MV-4-11 (cell line): ENCODE measurements at places on chromosomes 5 and 9.

DNA sequence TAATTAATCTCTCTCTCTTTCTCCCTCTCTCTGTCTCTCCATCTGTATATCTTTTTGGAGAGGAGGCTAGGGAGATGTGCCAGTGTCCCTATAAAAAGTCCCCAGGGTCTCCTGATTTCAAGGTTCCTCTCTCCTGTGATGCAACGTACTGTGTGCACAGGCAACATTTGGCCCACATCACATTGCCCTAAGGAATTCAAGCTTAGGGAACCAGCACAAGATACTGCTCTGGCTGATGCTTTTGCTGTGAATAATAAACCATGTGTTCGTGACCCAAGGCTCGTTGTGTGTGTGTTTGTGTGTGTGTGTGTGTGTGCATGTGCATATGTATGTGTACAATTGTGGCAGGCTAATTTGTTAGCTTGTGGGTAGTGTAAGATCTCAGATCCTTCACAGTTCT is 9.7 kb downstream of the SPATA9 start:
- no peak for DNase-seq

DNA sequence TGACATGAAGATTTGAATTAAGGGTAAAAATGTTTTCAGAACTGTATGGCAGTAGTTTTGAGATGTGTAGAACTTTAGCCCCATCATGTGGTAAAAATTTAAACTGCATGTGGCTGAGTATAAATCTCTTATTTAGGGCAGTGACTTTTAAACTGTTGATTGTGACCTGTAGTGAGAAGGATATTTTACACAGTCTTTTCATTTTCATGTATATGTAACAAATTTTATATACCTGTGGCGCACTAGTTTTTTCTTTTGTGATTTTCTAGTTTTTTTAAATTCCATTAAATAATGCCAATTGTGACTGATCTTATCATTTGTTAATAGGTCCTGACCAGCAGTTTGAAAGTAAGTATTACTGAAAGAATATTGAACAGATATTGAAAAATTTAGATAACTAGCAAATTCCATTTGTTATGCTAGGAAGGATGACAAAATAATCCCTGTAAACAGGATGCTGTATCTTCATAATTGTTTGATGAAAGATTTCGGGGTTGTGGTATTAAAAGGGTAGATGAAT is 47.2 kb downstream of the GPBP1 start:
- DNase-seq, result peak; percentile 58

- DNase-seq, result no peak
Observed at GRCh38 chr9:99180662-99181061, 41.1 kb downstream of the ALG2 start.

GRCh38 chr9:125758986-125759763 is 12.0 kb downstream of the PBX3 start:
- DNase-seq, result peak; percentile 95

GRCh38 chr5:80141147-80141671 is 106.1 kb downstream of the THBS4 start:
- DNase-seq, result peak; percentile 91

DNA sequence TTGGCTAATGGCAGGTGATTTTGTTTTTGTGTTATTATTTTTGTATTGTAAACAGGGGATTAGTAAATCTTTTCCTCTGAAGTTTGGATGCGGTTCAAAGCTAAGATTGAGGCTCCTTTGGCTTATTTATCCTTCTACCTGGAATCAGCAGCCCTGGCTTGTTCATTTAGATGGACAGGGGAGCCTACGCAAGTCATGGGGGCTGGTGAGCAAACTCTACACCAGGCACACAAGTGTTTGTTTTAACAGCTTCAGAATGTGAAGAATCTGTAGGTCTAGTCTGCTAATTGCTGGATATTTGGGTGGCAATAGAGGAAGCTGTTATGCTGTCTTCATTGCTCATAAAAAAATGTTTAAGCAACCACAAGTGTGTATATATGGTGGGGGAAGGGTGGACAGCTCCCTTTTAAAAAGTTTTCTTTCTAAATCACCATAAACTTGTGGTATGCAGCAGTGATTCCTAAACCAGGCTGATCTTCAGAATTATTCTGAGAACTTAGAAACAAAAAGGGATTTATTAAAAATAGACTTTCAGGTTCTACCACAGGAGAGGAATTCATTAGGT is 20.7 kb downstream of the ZNF462 start:
- DNase-seq, result peak; percentile 16

DNA sequence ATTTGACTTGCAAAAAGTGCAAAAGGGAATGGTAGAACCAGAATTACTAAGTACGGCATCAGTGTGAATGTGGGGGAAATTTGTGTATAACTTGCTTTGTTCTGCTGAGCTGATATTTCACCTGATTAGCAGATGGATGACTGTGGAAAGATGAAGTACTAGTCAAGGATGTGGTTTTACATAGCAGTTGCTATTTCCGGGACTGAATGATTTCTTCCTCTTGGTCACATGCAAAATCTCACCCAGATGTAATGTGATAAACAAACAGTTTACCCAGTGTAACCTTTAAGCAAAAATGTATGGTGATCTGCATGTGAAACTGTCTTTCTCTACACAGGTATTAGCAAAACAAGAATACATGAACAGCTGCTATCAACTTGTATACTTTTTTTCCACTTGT is 46.1 kb downstream of the DCP2 start:
- no peak for DNase-seq

- no peak for DNase-seq
Observed at GRCh38 chr9:137429974-137430722, 7.0 kb downstream of the NOXA1 start.

DNA sequence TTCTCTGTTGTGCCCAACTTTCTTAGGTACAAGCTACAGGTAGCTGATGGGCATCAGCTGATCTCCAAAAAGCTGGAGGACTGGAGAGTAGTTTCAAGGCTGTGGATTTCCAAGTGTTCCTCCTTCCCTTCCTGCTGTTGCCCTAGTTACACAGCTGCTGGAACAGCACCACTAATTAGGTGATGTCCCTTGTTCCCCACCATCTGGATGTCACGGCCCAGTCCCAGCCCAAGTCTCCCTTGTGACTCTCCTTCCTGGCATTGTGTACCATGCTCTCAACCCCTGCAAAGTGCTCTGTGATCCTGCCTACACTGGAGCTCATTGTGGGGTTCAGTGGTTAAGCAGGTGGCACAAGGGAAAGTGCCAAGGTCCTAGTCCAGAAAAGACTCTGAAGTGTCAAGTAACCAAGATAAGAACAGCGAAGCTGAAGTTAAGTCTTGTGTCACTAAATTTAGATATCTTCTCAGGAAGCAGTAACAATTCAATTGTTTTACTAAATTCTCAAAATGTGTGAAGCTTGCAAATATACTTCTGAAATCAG is 604.5 kb downstream of the ISL1 start:
- no peak for DNase-seq

DNA sequence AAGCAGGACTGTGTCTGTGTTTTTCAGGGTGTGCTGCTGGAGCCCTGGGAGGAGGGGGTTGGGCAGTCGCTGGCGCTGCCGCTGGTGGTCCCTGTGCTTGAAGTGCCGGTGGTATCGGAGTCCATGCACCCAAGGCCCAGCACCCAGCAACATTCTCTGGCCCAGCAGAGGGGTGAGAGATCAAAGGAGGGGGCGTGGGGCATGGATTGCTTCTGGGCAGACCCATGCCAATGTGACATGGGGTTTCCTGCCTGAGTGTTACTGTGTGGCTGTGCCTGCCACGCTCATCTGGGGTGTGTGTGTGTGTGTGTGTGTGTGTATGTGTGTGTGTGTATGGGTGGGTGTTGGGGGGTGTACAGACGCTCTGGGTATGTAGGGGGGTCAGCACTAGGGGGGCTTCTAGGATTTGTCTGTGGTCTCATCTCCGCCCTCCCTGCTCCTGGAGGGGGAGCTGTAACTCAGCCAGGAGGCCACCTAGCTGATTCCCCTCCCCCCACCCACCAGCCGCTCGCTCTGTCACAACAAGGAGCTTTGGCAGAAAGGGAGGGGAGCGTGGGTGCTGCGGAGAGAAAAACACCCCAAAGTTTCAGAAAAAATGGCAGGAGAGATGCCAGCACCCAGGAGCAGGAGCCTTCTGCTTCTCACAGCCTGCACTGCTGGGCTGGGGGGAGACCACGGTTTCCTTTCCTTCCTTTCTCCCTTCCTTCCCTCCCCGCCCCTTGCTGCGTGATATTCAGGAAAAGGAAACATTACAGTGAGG is 35.9 kb upstream of the HSPA9 start:
- DNase-seq, result no peak

DNA sequence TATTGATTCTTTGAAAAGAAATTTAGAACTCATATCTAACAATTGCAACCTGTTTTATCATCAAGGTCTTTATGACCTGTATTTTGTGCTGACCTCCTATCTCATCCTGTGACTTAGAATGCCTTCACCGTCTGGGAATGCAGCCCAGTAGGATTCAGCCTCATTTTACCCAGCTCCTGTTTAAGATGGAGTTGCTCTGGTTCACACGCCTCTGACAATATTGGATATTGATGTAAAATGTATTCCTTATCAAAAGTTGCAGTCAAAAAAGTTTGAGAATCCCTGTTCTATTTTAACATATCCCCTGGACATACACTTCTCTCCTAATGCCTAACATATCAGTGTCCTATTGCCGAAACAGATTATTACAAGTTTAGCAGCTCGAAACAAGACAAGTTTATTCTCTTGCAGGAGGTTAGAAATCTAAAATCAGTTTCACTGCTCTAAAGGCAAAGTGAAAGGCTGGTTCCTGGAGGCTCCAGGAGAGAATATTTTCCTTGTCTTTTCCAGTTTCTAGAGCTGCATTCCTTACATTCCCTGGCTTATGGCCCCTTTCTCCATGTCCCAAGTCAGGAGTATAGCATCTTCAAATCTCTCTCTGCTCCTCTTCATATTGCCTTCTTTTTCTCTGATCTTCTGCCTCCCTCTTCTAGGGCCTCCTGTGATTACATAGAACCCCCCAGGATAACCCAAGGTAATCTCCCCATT is 31.5 kb upstream of the LVRN start:
- DNase-seq, result no peak

GRCh38 chr5:9865574-9865973 is 235.4 kb upstream of the TAS2R1 start:
- DNase-seq, result no peak

GRCh38 chr5:128135286-128135685 is 51.7 kb downstream of the SLC12A2 start:
- DNase-seq, result no peak

DNA sequence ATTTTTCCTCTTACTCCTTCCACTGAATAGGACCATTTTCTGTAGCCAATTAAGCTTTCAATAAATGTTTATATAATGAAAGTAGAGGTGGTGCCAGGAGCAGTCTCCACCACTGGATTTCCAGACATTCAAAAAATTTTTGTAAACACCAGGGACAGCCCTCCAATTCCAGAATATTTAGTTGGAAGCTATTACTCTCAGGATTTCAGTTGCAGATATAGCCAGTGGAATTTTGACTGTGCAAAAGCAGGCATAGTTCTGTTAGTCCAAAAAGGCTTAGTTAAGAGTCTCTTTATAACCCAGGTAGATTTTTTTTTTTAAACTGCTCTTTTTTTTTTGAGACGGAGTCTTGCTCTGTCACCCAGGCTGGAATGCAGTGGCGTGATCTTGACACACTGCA is 138.1 kb upstream of the DMRT1 start:
- no peak for DNase-seq

- no peak for DNase-seq
Observed at GRCh38 chr5:77390221-77390620, 101.9 kb downstream of the WDR41 start.

DNA sequence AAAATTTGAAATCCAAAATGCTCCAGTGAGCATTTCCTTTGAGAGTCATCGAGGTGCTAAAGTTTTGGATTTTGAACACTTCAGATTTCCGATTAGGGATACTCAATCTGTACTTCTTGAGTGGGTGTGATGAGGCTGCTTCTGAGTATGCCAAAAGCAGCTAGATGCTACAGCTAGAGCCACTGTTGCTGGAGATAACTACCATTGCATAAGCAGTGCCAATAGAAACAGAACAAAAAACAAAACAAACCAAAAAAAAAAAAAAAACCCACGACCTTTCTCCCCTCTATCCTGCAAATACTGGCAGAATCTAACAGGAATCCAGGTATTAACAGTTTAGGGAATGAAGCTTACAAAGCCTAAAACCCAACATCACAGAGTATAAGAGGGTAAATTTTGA is 43.5 kb downstream of the PKD2L2 start:
- no peak for DNase-seq

DNA sequence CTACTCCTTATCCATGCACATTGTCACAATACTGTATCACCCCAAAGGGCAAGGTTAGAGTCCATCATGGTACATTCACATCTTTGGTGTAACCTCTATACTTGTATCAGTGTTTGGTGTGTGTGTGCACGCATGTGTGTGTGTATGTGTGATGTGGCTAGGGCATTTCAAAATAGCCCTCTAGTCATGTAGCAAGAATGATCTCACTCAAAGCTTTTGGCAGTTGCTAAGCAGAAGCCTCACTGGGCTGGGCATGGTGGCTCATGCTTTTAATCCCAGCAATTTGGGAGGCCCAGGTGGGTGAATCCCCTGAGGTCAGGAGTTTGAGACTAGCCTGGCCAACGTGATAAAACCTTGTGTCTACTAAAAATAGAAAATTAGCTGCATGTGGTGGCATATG is 245.3 kb downstream of the ADGRV1 start:
- no peak for DNase-seq

DNA sequence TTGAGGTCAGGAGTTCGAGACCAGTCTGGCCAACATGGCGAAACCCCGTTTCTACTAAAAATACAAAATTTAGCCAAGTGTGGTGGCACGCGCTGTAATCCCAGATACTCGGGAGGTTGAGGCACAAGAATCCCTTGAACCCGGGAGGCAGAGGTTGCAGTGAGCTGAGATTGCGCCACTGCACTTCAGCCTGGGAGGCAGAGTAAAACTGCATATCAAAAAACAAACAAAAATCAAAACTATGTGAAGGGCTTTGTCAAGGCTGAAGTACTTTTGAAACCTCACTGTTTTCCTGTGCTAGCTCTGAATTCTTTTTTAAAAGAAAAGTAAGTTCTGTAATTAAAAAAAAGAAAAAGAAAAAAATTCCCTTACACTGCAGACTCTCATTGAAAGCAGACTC is 65.1 kb upstream of the KLF4 start:
- no peak for DNase-seq

GRCh38 chr9:103362986-103363385 is 367.9 kb downstream of the CYLC2 start:
- no peak for DNase-seq

DNA sequence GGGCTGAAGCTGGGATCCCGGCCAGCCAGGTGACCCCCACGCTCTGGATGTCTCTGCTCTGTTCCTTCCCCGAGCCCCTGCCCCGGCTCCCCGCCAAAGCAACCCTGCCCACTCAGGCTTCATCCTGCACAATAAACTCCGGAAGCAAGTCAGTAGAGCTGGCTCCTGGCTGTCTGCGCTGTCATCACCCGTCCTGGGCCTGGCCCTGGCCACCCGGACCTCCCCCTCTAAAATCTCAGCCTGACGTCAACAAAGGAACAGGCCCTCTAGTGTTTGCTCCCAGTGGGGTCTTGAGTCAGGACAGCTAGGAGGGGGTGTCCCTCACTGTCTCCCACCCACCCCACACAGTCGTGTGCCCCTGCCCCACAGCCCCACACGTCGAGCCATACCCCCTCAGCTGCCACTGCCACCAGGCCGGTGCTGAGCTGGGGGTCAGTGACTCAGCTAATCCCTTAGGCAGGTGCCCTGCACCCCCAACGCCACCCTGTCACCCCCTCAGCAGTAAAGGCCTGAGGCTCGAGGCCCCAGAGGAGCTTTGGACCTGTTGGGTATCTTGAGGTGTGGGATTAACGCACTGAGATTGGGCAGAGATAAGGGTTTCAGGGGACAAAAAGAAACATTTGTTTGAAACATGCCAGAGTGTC is 1.1 kb upstream of the LCNL1 start:
- DNase-seq, result no peak

- DNase-seq, result no peak
Observed at GRCh38 chr9:138011951-138012500, 134.4 kb downstream of the CACNA1B start.

- DNase-seq, result no peak
Observed at GRCh38 chr9:74783408-74783807, 104.3 kb downstream of the TRPM6 start.
